Panc1 (cell line): ENCODE measurements at places on chromosomes 11 and 22.

- H3K36me3 ChIP-seq, result no peaks in the 10 kb centered on the region
- peak overlapping the region; percentile 29; the same call in 1 of the 2 replicates for H3K27ac ChIP-seq
- no peak overlapping the region for H3K4me3 ChIP-seq
- peak; percentile 89 for DNase-seq
- no peaks in the 10 kb centered on the region for H3K27me3 ChIP-seq
Observed at GRCh38 chr11:14422052-14422813, 63.2 kb upstream of the RRAS2 start.

DNA sequence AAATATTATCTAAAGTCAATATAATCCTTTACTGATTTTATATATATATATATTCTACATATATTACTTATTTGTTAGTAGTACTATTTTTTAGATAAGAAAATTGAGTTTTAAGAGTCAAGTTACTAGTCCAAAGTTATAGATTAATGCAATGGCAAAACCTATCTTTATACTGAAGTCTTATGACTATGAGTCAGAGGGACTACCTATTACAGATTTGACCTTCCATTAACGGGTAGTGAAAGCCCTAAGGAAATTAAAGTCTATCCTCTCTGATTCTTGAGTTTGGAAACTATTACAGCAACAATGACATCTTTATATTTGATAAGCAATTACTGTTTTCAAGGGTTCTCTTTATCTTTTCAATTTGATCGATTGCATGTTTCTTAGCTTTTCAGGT lies 315.8 kb downstream of the CASP12 start:
- DNase-seq, result no peak
- H3K4me1 ChIP-seq, result no peaks in the 10 kb centered on the region
- no peaks in the 10 kb centered on the region for H3K36me3 ChIP-seq
- no peak overlapping the region for H3K27ac ChIP-seq
- H3K4me3 ChIP-seq, result no peak overlapping the region
- no peaks in the 10 kb centered on the region for H3K27me3 ChIP-seq

GRCh38 chr11:133503236-133503635 lies 29.1 kb downstream of the OPCML start:
- no peak overlapping the region for H3K4me3 ChIP-seq
- H3K36me3 ChIP-seq, result no peaks in the 10 kb centered on the region
- no peak overlapping the region for H3K27ac ChIP-seq

- no peaks in the 10 kb centered on the region for H3K4me1 ChIP-seq
- no peak overlapping the region for H3K27ac ChIP-seq
- H3K27me3 ChIP-seq, result peaks cover 5% of the 10 kb centered on the region; the same call in 1 of the 2 replicates
- DNase-seq, result no peak
- no peaks in the 10 kb centered on the region for H3K36me3 ChIP-seq
Observed at GRCh38 chr11:1733716-1734640, 16.4 kb downstream of the IFITM10 start.

DNA sequence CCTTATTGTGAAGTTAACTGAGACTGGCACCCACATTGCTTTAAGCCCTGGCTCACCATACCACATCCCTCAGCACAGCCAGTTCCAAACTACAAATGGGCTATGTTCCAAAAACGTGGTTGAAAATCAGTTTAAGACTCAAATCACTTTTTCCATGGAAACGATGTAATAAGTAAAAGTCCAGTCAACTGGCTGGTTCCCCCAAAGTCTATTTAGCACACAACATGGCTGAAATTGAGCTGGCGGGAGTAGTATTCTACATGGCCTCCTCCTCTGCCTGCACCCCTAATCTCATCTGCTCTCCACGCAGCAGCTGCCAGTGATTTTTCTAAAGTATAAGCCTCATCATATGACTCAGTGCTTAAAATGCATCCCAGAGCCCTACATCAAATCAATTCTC lies 40.9 kb upstream of the BIRC3 start:
- no peak for DNase-seq
- peaks cover 11% of the 10 kb centered on the region for H3K4me1 ChIP-seq
- no peaks in the 10 kb centered on the region for H3K27me3 ChIP-seq
- no peaks in the 10 kb centered on the region for H3K36me3 ChIP-seq

- DNase-seq, result no peak
- peak overlapping the region; percentile 29; the same call in 1 of the 2 replicates for H3K27ac ChIP-seq
- no peaks in the 10 kb centered on the region for H3K36me3 ChIP-seq
Observed at GRCh38 chr11:47908198-47908597, 60.0 kb upstream of the NUP160 start.

- H3K27me3 ChIP-seq, result peaks cover 5% of the 10 kb centered on the region; the same call in 1 of the 2 replicates
- no peaks in the 10 kb centered on the region for H3K4me1 ChIP-seq
- no peaks in the 10 kb centered on the region for H3K36me3 ChIP-seq
- DNase-seq, result no peak
Observed at GRCh38 chr11:110835106-110835505, 122.9 kb upstream of the ARHGAP20 start.

- H3K36me3 ChIP-seq, result no peaks in the 10 kb centered on the region
- H3K4me1 ChIP-seq, result peaks cover 9% of the 10 kb centered on the region; the same call in 1 of the 2 replicates
- H3K27ac ChIP-seq, result no peak overlapping the region
- DNase-seq, result no peak
Observed at GRCh38 chr11:31875866-31876560, 64.9 kb upstream of the PAX6 start.

GRCh38 chr11:7299393-7299792 lies 47.7 kb downstream of the SYT9 start:
- no peaks in the 10 kb centered on the region for H3K4me1 ChIP-seq
- H3K27ac ChIP-seq, result no peak overlapping the region
- H3K36me3 ChIP-seq, result no peaks in the 10 kb centered on the region
- DNase-seq, result no peak
- H3K4me3 ChIP-seq, result no peak overlapping the region

GRCh38 chr22:29750559-29751538 lies 16.0 kb downstream of the ZMAT5 start:
- no peaks in the 10 kb centered on the region for H3K36me3 ChIP-seq
- H3K27me3 ChIP-seq, result no peaks in the 10 kb centered on the region

DNA sequence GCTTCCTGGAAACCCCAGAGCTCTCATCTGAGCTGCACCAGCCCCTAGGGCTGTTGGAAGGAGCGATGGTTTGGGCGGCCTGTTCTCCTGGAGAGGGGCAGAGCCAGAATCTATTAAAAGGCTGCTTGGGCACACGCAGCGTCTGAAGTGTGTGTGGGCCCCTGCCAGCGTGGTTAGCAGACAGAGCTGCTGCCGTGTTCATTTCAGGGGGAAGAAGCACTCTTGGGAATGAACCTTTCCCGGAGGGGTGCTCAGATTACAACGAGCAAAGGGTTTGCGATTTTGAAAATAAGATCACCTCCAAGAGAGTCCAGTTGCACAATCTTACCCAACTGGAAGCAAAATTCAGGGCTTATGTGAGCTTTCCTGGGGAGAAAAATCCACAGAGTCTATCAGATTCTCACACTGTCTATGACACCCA lies 12.9 kb downstream of the ANO1 start:
- DNase-seq, result no peak
- H3K36me3 ChIP-seq, result no peaks in the 10 kb centered on the region
- H3K4me3 ChIP-seq, result no peak overlapping the region
- no peaks in the 10 kb centered on the region for H3K27me3 ChIP-seq
- no peak overlapping the region for H3K27ac ChIP-seq
- H3K4me1 ChIP-seq, result no peaks in the 10 kb centered on the region

- H3K4me1 ChIP-seq, result peaks cover 2% of the 10 kb centered on the region; the same call in 1 of the 2 replicates
- no peak overlapping the region for H3K4me3 ChIP-seq
- H3K27ac ChIP-seq, result no peak overlapping the region
- H3K27me3 ChIP-seq, result no peaks in the 10 kb centered on the region
Observed at GRCh38 chr11:78796956-78797355, 222.3 kb upstream of the NARS2 start.

DNA sequence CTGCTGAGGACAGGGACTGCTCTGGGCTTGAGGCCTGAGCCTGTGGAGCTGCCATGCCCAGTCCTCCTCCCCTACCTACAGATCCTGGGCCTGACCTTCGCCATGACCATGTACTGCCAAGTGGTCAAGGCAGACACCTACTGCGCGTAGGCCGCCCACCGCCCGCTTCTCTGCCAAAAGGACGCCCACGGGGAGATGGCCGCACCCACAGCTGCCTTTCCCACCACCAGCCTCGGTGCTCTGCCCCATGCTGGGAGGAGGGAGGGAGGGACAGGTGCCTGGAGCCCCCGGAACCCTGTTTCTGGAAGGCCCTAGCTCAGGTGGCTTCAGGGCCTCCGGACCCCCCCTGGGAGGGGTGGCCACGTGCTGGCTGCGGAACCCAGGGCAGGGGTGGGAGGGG lies 23.8 kb downstream of the TSPAN4 start:
- no peak overlapping the region for H3K4me3 ChIP-seq
- no peaks in the 10 kb centered on the region for H3K36me3 ChIP-seq
- peak overlapping the region; percentile 60; the same call in 1 of the 2 replicates for H3K27ac ChIP-seq
- DNase-seq, result no peak
- no peaks in the 10 kb centered on the region for H3K27me3 ChIP-seq
- H3K4me1 ChIP-seq, result peaks cover 64% of the 10 kb centered on the region

DNA sequence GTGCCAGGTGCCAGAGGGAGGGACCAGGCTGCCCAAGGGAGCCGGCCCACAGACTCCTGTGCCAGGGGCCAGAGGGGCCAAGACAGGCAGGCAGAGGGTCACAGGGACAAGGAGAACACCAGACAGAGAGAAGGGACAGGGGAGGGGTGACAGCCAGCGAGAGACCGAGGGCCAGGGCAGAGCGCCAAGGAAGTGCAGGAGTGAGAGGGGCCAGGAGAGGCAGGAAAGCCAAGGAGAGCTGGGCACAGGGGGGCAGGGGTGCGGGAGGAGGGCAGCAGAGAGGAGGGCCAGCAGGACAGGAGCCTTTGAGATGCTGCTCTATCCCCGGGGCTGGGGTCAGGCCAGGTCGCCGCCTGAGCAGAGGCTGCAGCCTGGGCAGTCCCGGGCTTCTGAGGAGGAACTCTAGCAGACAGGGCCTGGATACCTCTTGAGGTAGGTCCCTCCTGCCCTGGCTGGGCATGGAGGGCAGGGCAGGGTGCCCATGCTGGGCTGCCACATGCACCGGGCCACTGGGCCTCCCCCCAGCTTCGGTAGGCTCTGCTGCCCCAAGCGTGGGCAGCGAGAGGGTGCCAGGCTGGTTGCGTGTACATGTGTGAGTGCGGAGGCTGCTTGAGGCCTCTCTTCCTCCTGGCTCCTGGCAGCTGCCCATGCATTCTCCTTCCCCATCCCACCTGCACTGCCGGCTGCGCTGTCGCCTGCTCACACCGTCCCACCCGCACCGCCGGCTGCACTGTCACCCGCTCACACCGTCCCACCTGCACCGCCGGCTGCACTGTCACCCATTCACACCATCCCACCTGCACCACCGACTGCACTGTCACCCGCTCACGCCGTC lies 12.2 kb downstream of the LSP1 start:
- no peak overlapping the region for H3K27ac ChIP-seq
- H3K4me3 ChIP-seq, result no peak overlapping the region
- no peak for DNase-seq
- no peaks in the 10 kb centered on the region for H3K36me3 ChIP-seq
- peaks cover 22% of the 10 kb centered on the region for H3K4me1 ChIP-seq
- H3K27me3 ChIP-seq, result no peaks in the 10 kb centered on the region; the same call in 1 of the 2 replicates

DNA sequence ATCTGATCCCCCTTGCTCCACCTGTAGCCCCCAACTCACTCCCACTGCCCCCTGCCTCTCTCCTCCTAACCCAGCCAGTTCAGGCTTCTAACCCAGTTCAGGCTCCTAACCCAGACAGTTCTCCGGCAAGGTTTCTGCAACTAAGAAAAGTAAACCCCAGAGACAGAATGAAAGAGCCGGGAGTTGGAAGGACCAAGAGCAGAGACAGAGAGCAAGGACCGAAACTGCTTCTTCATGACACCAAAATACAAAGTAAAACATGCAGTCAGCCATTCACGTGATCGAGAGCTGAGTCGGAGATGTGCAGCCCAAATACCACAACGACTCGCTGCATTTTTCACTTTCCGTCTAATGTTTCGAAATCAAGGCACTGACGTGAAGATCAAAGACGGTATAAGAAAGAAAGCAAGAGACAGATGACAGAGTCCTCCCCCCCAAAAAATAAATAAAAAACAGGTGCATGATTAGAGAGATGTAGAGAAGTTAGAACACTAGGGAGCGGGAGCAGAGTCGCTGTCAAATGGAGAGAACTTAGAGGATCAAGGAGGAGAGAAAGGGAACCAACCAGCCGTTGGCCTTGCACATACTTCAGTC lies 884 bp downstream of the IL10RA start:
- H3K27me3 ChIP-seq, result peaks cover 24% of the 10 kb centered on the region
- no peak for DNase-seq
- H3K4me3 ChIP-seq, result no peak overlapping the region
- H3K36me3 ChIP-seq, result no peaks in the 10 kb centered on the region

- H3K4me3 ChIP-seq, result no peak overlapping the region
- peaks cover 3% of the 10 kb centered on the region; the same call in 1 of the 2 replicates for H3K27me3 ChIP-seq
- H3K36me3 ChIP-seq, result no peaks in the 10 kb centered on the region
Observed at GRCh38 chr22:23038334-23038642, 32.0 kb upstream of the GNAZ start.

DNA sequence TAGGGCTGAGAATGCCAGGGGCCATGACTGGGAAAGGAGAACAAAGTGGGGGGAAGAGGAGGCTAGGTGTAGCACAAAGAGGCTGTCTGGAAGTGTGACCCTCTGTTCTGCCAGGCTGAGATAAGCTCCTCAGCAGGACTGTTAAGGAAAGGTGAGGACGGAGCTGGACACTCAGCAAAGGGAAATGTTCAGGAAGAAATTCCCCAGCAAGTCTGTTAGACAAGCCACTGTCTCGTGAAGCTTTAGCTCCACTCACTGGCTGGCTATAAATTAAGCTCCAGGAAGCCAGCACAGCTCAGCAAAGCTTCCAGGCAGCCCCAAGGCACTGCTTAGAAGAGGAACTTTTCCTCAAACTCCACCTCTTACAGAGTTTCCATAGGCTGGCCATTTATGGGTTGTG lies 181.2 kb upstream of the API5 start:
- DNase-seq, result no peak
- no peaks in the 10 kb centered on the region for H3K4me1 ChIP-seq
- H3K4me3 ChIP-seq, result no peak overlapping the region
- H3K27ac ChIP-seq, result no peak overlapping the region

DNA sequence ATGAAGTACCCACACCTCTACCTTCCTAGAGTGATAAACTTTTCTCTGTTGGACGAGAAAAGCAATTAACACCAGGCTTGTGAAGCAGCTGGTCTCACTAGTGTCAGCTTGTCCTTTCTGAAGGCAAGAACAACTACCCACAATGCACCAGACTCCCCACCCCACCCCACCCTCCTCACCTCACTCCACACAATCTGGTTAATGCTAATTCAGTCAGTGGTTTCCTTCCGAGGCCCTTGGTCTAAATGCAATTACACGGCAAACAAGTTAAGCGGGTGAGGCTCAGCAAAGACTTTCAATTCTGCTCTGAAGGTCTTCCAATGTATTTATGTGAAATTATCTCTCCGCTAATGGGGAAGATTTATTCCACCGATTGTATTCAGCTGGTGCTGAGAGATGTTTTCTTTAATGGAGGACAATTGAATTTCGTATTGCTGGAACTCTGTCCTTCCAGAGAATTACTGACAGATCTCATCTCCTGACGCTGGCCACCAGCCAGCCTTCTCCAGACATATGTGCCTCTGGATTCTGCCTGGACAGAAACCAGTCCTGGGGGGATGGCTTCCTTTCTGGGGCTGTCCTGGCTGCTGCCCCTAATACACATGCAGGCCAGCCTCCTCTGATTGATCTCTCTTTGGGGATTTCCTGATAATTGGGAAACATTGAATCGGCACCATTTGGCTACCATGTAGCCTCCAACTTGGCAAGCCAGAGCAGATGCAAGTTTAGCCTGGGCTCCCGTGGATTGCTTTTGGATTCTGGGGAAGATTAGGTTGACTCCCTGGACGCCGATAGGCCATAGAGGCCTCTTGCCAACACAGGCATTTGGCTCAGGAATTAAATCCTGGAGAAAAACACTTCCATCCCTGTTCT lies 165.8 kb upstream of the NARS2 start:
- H3K4me1 ChIP-seq, result no peaks in the 10 kb centered on the region
- H3K27ac ChIP-seq, result no peak overlapping the region
- no peak overlapping the region for H3K4me3 ChIP-seq

- DNase-seq, result no peak
- no peak overlapping the region for H3K4me3 ChIP-seq
- H3K27ac ChIP-seq, result no peak overlapping the region
Observed at GRCh38 chr11:8989453-8989852, 14.3 kb downstream of the NRIP3 start.
